Endothelial cell (in vitro differentiated cells): ENCODE measurements at places on chromosomes 13 and 19. TPM values are rescaled to one million over a fixed set of nuclear protein-coding genes. Genes with fewer than 3 reads are reported as not detected.

GRCh38 chr19:40229484-40229883, 3.0 kb upstream of the CCNP start:
- H3K4me1 ChIP-seq: peaks cover 23% of the 10 kb centered on the region
- no peak overlapping the region for H3K4me3 ChIP-seq
- H3K27me3 ChIP-seq: peaks cover 24% of the 10 kb centered on the region
- peaks cover 4% of the 10 kb centered on the region for H3K36me3 ChIP-seq
- DNase-seq: no peak
- no peak overlapping the region for H3K27ac ChIP-seq

DNA sequence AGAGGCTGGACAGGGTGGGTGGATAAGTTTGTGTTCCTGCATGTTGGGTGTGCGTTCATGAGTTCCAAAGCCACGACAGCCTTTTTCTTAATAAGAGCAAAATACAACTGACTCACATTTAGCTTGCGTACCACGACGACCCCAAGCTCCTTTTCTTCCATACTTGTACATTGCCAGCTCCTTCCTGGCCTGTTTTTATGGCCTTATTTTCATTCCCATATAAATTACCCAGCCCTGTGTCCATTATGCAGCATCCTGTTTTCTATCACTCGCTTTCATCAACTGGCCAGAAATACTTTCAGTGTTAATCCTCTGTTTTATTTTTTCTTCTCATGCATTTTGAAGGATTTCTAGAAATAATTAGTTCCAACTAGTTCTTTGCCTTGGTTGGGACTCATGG, 499.1 kb downstream of the FOXO1 start:
- DNase-seq: no peak
- no peaks in the 10 kb centered on the region for H3K4me1 ChIP-seq
- H3K4me3 ChIP-seq: no peak overlapping the region
- H3K27ac ChIP-seq: no peak overlapping the region
- H3K36me3 ChIP-seq: no peaks in the 10 kb centered on the region
- peaks cover 5% of the 10 kb centered on the region for H3K27me3 ChIP-seq

DNA sequence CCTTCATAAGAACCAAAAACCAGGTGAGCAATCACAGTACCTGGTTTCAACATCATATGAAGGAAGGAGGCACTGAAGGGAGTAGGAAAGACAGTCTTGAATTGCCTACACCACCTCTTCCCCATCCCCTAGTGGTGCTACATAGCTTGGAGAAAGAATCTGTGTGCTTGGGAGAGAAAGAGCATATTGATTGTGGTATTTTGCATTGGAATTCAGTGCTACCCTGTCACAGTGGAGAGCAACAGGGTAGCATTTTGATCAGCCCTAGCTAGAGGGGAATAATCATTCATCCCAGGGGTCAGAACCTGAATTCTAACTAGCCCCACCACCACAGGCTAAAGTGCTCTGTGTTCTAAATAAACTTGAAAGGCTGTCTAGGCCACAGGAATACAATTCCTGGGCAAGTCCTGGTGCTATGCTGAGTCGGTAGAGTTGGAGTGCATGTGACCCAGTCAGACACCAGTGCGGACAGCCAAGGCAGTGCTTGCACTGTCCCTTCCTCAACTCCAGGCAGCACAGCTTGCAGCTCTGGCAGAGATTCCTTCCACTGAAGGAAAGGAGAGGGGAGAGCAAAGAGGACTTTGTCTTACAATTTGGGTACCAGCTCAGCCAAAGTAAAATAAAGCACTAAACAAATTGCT, 158.7 kb downstream of the VWA8 start:
- peaks cover 12% of the 10 kb centered on the region for H3K36me3 ChIP-seq
- H3K27me3 ChIP-seq: no peaks in the 10 kb centered on the region
- no peak overlapping the region for H3K27ac ChIP-seq
- no peak overlapping the region for H3K4me3 ChIP-seq
- DNase-seq: no peak
- H3K4me1 ChIP-seq: no peaks in the 10 kb centered on the region

The AKT1S1 gene
- total RNA-seq: 48.2 TPM

The ZNF606 gene
- 22.3 TPM for total RNA-seq

The FBXL12 gene
- 45.9 TPM for total RNA-seq
